ENCODE measurements at places on chromosomes 7 and 10. TPM values are rescaled to one million over a fixed set of nuclear protein-coding genes. Genes with fewer than 3 reads are reported as not detected.

The SORCS1 gene
- total RNA-seq = 0.08 TPM

The ADAM22 gene
- total RNA-seq = 0.52 TPM

The OR2A12 gene
- total RNA-seq = not detected

The BPGM gene
- total RNA-seq = 19.1 TPM

The TMEM26 gene
- 1.9 TPM for total RNA-seq

The APBB1IP gene
- not detected for total RNA-seq

The FAM13C gene
- 1.9 TPM for total RNA-seq

The SYPL1 gene
- total RNA-seq = 76.9 TPM

The SPOCK2 gene
- total RNA-seq = 0.26 TPM

The ASB4 gene
- total RNA-seq = not detected

The CPED1 gene
- 21.2 TPM for total RNA-seq

The CFAP70 gene
- 0.64 TPM for total RNA-seq

The CALCR gene
- not detected for total RNA-seq

The DPP6 gene
- total RNA-seq = not detected

The SUFU gene
- 7.2 TPM for total RNA-seq

The BTBD16 gene
- total RNA-seq = not detected

The SLC35B4 gene
- total RNA-seq = 29.2 TPM

The ADCYAP1R1 gene
- not detected for total RNA-seq

The TCAF2 gene
- 1.7 TPM for total RNA-seq

Measured in epithelial cell of alveolus of lung (primary cell).